ENCODE measurements at places on chromosomes 5 and 9. TPM values are rescaled to one million over a fixed set of nuclear protein-coding genes. Genes with fewer than 3 reads are reported as not detected.
A peak's percentile ranks its signal among the peaks of the same experiment; 100 is the strongest.

Gene WDR31
- 2.2 TPM for total RNA-seq

- ATAC-seq: no peak
Measured at GRCh38 chr5:66697796-66698564, 101.8 kb downstream of the MAST4 start.

- no peak for ATAC-seq
Measured at GRCh38 chr5:140664030-140664358, 710 bp upstream of the WDR55 start.

- ATAC-seq: peak; percentile 69
Measured at GRCh38 chr9:109887079-109887478, 107.1 kb downstream of the PALM2AKAP2 start.

DNA sequence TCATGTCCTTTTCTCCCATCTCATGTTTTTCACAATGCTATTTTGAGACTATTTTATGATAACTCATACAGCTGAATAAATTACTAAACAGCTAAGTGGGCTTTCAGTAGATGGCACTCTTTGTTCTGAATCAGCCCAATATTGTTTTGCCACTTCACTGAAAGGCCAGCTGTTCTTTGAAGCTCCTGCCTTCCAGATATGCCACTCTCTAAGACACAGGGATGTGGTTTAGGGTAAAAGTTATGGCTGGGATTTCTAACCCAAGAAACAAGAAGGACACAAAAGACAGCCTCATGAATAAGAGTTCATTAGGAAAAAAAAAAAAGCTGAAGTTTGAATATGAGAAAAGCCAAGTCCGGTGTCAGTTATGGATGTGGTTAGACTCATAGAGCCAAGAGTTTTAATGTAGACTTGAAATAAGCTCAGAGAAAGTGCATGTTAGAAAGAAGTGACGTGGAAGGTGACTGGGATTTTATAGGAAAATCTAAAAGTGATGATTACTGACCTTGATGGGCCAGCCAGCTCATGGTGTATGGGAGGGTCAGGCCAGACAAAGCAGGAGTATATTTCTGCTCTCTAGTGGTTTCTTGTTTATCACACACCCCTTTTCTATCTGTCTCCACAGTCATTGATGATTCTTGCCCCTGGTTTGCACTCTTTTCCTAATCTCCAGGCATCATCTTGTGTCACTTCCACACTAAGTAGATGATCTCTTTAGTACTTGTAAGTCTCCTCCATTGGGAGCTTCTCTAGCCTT, 488.5 kb downstream of the NR2F1-AS1 start:
- no peak for ATAC-seq

- no peak for ATAC-seq
Measured at GRCh38 chr9:106478312-106478711, 384.7 kb upstream of the ZNF462 start.

DNA sequence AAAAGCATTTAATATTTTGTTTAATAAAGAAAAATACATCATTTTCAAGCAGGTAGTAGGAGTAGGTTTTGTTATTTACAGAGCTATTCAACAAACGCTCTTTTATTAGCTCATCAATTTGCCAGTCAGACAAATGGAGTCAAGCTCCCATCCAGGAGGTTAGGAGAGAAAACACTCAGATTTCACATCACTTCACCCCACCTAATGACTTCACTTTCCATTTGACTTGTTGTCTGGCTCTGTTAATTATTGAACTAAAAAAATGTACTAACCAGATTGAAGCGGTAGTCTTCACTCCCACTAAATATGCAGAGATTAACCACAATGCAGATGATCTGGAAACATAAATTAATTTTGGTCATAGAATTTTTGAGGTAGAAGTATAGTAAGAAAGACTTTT, 193.6 kb upstream of the VCAN start:
- no peak for ATAC-seq

DNA sequence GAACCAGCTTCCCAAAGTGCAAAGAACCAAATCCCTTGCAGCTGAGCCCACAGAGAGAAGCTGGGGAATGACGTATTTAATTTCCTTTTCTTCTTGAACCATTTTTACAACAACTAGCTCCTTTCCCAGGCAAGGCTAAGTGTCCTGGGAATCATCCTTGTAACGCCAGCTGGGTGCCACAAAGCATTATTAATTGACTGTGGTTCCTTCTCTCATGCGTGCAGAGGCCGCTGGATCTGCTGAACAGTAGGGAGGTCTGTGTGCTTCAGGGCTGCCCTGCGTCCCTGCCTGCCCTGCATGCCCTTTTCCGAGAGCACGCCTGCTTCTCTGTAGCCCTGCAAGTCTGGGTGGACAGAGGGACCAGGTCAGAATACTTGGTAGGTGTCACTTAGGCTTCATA, 124.1 kb upstream of the OTULINL start:
- no peak for ATAC-seq

- ATAC-seq: no peak
Measured at GRCh38 chr5:131634238-131634637, 791 bp downstream of the RAPGEF6 start.

DNA sequence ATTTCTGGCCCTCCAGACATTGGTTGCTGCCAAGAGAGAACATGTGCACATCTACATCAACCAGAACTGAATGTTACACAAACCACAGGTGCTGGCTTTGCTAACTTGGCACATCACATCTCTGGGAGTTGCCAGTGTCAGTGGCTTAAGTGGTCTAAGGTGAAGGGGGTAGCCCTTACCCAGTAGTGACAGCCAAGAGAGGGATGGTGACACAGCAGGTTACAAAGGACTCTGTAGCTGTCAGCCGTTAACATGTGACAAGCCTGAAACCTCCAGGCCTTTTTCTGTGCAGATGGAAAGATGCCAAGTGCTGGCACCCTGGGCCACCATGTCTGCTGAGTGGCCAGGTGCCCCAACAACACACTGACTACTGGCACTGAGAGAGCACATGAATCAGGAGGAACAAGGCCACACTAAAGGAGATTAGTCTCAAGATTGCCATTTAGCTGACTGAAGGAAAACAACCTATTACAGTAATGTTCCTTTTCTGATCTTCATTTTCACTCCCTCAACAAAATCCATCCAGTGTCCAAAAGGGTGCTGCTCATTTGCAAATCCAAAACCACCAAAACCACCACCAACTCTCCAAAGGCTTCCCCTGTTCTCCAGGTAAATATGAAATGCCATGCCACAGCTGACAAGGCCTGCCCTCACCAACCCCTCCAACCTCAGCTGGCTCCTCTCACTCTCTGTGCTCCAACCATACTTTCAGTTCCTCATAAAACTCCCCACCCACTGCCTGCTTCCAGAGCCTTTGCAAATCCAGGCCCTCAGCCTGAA, 20.2 kb downstream of the SIL1 start:
- ATAC-seq: peak; percentile 47
